Left ventricle myocardium inferior (tissue), 1 donor: ENCODE measurements at places on chromosomes 1 and 21.

DNA sequence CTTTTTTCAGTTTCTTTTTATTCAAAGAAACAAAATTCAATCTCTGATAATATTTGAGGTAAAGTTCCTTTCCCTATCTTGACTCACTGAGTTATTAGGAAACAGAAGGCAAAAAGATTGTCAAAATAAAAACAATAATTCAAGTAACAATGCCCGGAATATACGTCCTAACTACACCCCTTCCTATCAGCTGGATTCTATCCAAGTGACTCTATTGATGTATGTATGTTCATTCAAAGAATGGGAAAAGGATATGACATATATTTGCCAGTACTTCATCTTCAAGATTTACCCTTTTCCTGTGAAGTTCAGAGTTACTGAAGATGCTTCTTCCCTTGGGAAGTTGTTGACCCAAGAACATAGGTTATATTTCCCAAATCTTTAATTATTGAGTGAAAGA lies 13.7 kb downstream of the SPRTN start:
- DNase-seq, result no peak

GRCh38 chr1:8816264-8816663 lies 1.2 kb downstream of the RERE start:
- no peak for DNase-seq

DNA sequence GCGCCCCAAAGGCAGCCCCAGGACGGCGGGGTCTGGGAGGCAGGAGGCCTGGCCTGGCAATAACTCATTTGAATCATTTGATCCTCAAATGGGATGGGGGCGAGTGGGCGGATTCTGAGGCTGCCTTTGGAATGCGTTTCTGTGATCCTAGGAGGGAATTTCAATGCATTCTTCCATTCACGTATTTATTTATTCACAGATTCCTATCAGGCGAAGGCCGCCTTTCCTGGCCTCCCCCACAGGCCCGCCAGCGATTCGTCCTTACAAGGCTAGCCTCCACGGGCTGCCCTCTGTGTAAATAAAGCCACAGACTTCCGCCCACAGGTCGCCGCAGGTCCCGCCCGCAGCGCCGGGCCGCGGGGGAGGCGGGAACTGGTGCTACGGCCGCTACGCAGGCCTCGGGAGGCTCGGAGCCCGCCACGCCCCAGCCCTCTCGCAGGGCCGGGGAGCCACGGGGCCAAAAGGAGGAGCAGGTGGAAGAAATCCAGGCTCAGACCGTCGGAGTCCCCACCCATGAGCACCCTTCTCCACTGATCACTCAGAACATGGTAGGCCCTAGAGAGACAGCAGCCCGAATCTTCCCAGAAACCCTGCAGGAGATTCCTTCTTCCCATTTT lies 31.3 kb upstream of the JUN start:
- DNase-seq, result peak; percentile 85

DNA sequence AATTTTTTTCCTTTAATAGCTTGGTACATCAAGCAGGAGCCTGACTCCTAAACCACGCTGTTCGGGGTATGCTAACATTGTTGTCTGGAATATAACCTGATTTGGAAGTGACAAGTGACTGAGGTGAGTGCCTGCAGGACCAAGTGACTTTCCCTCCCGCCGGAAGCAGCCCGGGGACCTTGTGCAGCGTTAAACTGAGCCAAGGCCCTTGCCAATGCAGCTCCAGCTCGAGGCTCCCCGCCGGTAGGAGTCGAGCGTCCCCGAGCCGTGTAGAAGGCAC lies 716 bp upstream of the MTARC1 start:
- peak; percentile 34 for DNase-seq

- no peak for DNase-seq
These were observed 4.2 kb downstream of the CLIC6 start for GRCh38 chr21:34673006-34673405.

DNA sequence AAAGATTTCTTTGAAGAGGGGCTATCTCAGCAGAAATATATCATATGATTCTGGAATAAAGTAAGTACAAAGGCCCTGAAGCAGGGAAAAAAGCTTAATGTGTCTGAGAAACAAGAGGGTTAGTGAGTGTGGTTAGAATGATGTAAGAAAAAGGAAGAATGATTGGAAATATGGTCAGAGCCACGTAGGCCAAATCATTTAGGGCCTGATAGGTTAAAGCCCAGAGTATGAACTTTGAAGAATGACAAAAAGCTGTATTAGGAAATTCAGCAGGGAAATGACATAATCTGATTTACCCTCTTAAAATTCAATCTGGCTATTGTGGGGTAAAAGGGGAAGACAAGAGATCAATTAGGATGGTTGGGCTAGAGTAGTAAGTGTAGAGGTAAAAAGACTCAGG lies 69.0 kb upstream of the MUTYH start:
- DNase-seq, result no peak

- no peak for DNase-seq
These were observed 18.8 kb downstream of the NHLH2 start for GRCh38 chr1:115822117-115822516.

- DNase-seq, result no peak
These were observed 100.2 kb downstream of the LMO4 start for GRCh38 chr1:87428883-87429282.

GRCh38 chr1:226676381-226676780 lies 62.7 kb downstream of the ITPKB start:
- DNase-seq, result no peak

DNA sequence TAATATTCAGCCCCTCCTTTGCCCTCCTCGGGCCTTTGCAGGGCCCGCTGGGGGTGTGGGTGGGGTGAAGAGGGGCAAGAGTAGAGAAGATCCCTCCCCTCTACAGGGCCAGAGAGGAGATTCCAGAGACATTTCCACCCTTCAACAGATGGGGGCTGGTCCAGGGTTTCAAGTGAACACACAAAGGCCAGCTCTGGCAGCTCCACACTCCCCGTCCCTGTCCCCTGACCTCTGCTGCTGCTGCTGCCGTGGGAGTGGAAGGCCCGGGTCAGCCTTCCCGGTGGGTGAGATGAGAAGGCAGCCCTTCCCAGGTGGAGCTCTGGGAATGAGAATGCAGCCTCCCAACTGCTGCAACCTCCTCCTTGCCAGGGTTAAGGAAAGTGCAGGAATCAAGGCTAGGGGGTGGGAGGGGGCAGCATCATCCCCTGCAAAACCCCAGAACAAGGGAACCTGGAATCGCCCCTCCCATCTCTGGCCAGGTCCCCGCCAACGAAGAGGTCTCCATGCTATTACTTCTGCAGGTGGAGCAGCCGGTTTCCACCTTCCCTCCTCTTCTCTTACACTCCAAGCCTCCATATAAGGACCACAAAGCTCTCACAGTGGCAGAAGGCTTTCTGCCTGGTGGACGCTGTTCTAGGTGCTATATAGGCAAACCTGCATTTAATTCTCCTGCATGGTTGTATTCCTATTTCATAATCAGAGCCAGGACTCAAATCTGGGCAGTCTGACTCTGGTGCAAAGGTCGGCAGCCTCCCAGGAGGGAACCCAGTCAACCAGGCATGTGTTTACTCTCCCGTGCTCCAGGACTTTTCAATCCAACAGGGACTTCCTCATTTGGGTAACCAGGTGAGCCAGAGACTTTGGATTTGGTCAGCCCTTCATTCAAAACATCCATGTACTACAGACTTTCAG lies 22.9 kb upstream of the ARHGEF10L start:
- no peak for DNase-seq

- DNase-seq, result peak; percentile 77
These were observed 26.5 kb downstream of the DMRTB1 start for GRCh38 chr1:53485478-53486394.

DNA sequence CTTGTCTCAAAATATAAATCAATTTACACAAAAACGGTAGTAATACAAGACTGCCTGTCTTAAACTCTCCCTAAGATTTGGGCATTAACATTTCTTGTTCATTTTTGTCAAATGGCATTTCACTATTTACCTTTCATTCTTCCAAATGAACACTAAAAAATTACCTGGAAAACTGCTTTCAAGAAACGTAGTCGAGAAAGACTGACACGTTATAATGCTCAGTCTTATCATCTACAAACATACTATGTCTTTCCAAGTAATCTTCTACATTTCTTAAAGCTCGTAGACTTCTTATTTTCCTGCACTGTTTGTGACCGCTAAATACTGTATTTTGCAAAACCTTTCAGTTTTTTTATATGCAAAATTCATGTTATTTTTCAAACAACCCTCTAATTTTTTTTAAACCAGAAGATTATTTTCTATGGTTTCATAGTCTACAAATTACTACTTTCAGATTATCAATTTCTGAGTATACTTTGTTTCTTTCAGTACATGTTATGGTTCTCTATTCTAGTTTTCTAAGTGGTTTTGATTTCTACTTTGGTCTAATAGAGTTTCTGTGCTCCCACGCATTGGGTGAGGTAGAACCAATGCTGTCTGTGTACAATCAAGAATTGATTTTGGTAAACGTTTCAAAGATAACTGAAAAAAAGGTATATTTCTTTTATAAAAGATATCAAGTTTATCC lies 336.4 kb downstream of the SMYD3 start:
- DNase-seq, result no peak

DNA sequence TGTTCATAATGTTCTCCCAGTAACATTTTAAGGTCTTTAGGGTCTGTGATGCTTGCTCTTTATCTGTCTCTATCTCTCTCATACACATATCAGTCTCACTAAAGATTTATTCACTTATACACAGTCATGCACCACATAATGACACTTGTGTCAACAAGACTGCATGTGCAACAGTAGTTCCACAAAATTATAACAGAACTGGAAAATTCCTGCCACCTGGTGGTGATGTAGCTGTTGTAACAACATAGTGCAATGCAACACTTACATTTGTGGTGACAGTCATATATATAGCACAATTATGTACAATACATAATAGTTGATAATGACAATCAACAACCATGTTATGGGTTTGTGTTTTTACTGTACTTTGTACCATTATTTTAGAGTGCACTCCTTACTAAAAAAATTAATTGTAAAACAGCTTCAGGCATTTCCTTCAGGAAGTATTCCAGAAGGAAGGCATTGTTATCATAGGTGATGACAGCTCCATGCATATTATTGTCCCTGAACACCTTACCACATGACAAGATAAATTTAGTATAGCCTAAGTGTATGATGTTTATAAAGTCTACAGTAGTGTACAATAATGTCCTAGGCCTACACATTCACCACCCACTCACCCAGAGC lies 8.1 kb downstream of the TDRD5 start:
- DNase-seq, result no peak

DNA sequence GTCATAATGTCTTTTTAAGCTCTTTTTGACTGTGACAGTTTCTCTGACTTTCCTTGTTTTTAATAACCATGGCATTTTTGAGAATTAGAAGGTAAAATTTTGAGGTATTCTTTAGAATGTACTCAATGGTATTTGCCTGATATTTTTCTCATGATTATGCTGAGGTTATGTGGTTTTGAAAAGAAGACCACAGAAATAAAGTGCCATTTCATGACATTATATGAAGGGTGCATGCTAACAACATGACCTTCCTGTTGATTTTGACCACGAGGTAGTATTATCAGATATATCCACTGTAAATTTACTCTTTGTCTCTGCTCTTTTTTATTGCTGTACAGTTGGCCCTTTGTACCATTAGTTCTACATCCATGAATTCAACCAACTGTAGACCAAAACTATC lies 1418.5 kb downstream of the PLA2G4A start:
- DNase-seq, result no peak

DNA sequence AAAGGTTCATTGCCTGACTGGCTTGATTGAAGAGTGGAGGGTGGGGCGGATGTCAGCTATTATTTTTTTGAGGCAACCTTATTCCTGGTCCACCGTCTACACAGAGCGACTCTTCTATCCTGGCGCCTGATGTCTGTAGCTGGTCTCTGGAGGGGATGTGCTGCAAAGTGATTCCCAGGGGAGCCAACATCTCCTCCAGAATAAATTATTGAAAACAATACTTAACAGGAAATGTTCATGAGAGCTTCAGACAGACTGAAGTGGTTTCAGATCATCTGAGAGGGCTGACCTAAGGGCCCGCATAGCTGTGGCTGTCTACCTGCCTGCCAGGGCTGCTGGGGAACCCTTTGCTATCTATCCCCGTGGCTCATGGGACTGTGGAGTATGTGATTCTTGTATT lies 66.7 kb downstream of the TEX35 start:
- DNase-seq, result no peak

GRCh38 chr1:230328342-230329015 lies 97.7 kb downstream of the PGBD5 start:
- DNase-seq, result no peak

GRCh38 chr1:190205713-190206112 lies 272.0 kb downstream of the BRINP3 start:
- DNase-seq, result no peak

GRCh38 chr1:110266834-110267233 lies 56.7 kb downstream of the KCNC4 start:
- DNase-seq, result no peak

- DNase-seq, result no peak
These were observed 178.4 kb downstream of the DUSP10 start for GRCh38 chr1:221563476-221563921.

DNA sequence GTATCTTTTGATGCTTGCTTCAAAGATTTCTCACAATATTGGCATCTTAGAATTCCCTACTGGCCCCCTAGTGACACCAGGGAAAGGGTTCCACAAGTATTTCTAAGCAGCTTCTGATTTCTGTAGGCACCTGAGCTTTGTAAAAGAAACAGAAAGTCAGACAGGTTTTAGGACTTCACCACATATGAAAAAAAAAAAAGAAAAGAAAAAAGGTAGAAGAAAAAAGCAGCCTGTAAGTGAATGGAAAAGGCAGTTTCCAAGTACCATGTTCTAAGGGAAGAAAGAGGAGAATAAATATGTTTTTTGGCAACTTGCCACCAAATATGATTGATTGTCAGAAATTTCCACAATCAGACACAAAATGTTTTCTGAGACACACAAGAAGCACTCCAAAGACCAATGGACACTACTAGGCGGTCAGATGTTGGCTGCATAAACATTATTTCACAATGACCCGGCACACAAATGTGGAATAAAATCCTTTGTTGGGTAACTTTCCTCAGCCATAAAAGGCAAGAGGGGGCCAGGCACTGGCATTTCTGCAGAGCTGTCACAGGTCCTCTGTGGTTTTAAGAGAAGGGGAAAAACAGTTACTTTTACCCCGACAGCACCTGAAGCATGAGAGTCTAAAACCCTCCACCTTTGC lies 12.7 kb upstream of the CPLANE2 start:
- DNase-seq, result no peak

DNA sequence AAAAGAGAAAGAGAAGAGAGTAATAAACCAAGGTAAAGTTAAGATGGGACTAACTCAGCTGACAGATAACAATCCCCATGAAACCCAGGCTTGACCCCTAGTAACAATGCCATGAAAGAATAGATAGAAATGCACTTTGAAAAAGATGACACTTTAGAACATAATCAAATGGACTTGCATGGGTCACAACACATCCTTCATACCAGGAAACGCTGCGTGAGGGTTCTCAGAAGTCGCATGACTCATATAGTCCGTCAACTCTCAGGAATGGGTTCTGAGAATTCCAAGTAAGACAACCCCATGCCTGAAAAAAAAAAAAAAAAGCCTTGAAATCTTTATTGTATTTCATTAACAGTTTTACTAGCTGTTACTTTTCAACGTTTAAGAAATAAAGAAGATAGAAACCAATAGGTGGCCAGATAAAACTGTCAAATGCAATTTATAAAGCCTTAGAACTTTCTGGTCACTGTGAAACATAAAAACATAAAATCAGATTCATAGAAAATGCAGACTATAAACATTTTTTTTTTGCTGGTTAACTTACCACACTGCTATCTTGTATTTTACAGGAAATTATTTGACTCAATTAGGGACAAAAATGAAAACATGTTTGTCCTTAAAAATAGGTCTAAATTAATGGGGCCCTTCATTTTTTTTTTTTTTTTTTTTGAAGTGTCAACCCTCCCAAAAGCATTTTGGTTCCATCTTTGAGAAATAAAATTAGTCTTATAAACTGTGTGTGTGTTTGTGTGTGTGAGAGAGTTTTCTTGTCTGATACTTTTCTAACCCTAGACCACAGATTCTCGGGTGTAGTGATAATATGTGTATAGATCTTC lies 202.1 kb downstream of the NCAM2 start:
- DNase-seq, result peak; percentile 31
